ENCODE measurements at places on chromosomes 5 and 9.

- no peak for DNase-seq
Observed at GRCh38 chr9:125536776-125537175, 170.2 kb downstream of the MAPKAP1 start.

- no peak for DNase-seq
Observed at GRCh38 chr5:145750199-145750598, 84.9 kb downstream of the PRELID2 start.

DNA sequence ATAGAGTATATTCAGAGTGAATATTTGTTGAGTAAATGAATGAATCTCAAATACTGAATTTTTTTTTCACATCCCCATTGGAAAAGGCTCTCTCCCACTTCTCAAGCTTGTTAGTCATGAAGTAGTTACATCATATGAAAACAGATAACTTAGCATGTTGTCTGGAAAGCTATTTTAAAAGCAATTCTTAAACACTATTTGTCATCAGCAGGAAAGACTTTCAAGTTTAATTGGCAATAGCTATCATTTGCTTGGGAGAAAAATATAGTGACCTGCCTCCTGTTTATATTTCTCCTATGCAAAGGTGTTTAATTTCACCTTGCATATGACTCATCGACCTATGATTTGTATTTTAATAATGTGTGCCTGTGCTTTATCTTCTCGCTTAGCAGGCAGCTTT is 499.8 kb upstream of the GRIA1 start:
- DNase-seq = no peak

- peak; percentile 73 for DNase-seq
Observed at GRCh38 chr5:119578937-119579336, 50.4 kb upstream of the FAM170A start.

DNA sequence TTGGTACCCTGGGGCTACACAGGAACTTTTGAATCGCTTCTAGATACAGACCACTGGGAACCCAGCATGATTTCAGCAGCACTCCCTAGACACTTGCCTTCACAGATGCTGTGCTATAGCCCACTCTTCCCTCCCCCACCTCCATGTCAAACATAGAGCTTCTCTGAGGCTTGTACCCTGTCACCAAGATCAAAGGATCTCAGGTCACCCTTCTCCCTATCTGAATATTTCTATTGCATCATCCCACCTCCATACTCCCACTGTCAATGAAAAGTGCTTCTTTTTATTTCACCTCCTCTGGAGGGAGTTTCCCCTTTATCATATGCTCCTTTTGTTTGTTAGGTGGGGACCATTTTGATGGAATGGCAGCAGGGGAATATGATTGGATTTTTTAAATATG is 29.2 kb upstream of the PHF24 start:
- peak; percentile 12 for DNase-seq
